Stimulated activated CD8-positive, alpha-beta memory T cell treated with anti-CD3 and anti-CD28 coated beads, Interleukin-15, amount 100 ng/mL, for 48 hours (primary cell): ENCODE measurements at places on chromosomes 1 and 21.

GRCh38 chr1:203325418-203326091 lies 20.2 kb downstream of the BTG2 start:
- DNase-seq = no peak

DNA sequence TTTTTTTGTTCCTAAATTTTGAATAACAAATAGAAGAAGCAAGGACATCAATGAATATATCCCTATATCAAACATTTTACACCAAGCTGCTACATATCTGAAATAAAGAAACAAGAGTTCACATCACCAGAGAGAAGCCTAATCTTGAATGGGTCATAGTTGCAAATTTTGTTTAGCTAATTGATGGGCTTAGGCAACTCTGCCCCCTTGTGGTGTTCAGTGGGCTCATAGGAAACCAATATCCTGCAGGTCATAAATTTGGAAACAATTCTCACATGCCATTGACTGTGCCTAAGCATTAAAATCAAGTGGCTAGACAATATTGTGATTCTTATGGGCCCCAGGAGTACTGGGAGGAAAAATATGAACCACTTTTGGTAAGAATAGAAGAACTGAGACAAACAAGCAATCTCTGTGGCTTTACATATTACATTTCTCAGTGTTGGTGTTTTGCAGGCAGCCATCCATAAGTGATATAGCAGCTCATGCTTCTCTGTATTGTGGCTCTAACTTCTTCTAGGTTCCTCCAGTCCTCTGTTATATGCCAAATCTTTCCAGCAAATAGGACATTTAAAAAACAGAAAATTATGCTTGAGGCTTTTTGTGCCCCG lies 1262.8 kb upstream of the PRMT6 start:
- no peak for DNase-seq

GRCh38 chr1:116487031-116487430 lies 83.8 kb downstream of the CD58 start:
- DNase-seq = no peak

DNA sequence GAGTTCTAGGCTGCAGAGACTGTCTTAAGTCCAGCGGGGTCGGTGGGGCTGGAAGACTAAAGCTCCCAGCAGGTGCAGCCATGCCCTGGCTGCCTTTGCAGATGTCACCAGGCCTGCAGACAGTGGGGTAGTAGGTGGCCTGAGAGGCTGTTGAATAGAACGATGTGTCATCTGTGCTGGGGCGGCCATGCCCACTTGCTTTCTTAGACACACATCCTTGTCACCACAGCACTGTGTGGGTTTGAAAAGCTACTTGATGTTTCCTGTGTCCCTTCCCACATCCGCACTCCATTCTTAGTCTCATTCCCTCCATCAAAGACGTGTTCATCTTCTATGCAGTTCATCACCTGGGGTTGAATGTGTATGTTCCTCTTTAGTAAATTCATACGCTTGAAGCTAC lies 184.5 kb upstream of the TMEM51 start:
- peak; percentile 19 for DNase-seq

DNA sequence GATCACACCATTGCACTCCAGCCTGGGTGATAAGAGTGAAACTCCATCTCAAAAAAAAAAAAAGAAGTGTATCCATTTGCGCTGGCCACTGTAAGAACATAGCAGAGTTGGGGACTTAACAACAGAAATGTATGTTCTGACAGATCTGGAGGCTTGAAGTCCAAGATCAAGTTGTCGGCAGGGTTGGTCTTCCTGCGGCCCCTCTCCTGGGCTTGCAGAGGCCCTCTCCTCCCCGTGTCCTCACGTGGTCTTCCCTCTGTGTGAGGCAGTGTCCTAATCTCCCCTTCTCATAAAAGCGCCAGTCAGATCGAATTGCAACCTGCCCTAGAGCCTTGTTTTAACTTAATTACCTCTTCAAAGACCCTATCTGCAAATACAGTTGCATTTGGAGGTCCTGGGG lies 52.6 kb downstream of the MT1HL1 start:
- DNase-seq = no peak

GRCh38 chr1:65297706-65298105 lies 11.6 kb upstream of the DNAJC6 start:
- no peak for DNase-seq

GRCh38 chr1:244211559-244211944 lies 160.5 kb downstream of the ZBTB18 start:
- no peak for DNase-seq

DNA sequence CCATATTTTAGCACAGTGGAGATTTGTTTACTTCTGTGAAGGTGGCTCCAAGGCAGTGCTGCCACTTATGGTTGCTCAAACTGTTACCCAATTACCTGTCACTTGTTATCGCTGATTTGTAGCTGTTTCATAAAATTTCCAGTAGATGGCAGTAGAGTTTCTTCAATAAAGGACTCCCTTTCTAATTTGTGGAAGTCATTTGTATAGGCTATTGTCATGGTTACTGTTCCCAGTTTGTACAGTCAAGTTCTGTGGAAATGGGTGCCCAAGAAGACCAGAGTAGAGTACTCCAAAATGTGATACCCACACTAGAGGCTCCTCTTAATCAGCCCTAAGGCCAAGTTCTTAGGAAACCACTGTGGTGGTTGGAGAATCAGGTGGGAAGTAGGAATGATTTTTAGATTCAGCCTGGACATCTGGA lies 186.1 kb downstream of the CLEC20A start:
- DNase-seq = no peak

DNA sequence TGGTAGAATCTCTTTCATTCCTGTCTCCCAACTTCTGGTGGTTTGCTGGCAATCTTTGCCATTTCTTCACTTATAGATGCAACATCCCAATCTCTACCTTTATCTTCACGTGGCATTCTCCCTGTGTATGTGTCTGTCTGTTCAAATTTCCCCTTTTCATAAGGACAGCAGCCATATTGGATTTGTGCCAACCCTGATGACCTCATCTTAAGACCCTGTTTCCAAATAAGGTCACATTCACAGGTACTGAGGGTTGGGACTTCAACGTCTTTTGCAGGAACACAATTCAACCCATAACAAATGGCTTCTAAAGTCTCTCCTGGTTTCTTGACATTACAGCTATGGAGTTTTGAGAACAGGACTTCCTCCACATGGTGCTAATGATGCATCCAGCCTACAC lies 84.5 kb upstream of the OLIG2 start:
- no peak for DNase-seq

GRCh38 chr1:36247538-36247937 lies 23.3 kb downstream of the THRAP3 start:
- DNase-seq = no peak

DNA sequence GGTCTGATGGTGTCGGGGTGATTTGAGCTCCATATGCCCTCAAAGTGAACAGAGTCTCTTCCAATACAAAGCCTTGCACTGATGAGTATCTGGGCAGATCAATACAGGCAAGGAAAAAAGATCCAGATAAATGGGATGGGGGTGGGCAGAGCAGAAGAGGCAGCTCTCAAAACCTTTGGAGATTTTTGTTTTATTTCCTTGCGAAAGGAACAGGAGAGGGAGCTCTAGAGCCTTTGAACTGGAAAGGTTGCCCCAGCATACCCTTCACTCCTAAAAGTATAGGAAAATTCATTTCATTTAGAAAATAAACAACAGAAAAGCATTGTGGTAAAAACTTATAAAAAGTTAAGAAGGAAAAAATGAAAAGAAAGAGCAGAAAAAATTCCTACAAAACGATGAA lies 31.4 kb upstream of the OLIG2 start:
- DNase-seq = no peak

GRCh38 chr1:224760163-224760562 lies 144.0 kb downstream of the CNIH3 start:
- DNase-seq = no peak

- no peak for DNase-seq
Observed at GRCh38 chr1:29823561-29823960, 587.2 kb downstream of the PTPRU start.

DNA sequence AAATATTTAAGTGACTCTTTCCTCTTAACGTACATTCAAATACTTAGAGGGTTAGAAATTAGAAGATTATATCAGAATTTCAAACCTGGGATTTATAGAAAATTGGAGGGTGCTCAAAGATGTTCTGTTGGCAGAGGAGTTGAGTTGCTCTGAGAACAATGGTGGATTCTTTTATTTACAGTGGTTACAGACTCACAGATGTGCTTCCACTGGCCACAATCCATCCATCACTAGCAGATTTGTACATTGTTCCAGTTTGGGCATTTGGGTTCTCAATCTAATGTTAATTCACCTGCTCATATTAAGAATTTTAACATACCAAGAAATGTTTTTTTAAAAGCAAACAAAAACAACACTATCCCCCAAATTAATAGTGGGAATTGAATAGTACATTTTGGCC lies 23.5 kb downstream of the DNAJC6 start:
- DNase-seq = no peak

- no peak for DNase-seq
Observed at GRCh38 chr21:21213297-21213696, 215.1 kb downstream of the NCAM2 start.

DNA sequence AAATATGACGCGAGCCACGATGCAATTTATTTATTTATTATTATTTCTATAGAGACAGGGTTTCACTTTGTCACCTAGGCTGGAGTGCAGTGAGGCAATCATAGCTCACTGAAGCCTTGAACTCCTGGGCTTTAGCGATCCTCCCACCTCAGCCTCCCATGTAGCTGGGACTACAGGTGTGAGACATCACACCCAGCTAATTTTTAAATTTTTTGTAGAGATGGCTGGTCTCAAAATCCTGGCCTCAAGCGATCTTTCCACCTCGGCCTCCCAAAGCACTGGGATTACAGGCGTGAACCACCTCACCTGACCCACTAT lies 63.6 kb downstream of the IRF2BP2 start:
- DNase-seq = no peak

DNA sequence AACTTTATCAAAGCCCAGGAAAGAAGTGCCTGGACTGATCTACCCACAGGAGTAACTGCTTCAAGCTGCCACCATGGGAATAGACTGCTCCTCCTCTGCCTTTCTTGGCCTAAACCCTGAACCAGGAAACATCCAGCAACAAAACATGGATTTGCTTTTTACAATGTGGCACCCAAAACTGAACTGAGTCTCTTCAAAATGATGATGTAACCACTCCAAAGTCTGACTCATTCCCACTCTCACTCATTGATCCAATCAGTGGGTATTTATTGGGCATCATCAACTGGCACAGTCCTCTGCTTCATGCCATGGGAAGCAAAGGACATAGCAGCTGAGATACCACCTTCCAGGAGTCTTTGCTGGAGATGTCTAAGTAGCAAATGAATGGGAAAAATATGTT lies 23.5 kb downstream of the CYP4A22 start:
- DNase-seq = no peak

DNA sequence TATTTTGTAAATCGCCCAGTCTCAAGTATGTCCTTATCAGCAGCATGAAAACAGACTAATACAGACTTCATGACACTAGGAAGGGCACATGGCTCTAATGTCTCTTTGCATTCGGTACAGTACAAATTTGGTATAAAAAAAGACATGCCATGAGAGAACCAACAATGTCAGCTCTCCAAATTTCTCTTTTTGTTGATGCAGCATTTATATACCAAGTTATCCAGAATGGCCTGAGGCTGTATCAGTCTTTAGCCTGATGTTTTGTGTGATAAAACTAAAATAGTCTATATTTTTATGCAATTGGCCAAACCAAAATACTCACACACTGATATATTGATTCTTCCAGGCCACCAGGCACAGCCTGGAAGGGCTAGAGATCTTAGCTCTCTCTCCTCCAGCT lies 124.3 kb upstream of the SAMSN1 start:
- DNase-seq = no peak

DNA sequence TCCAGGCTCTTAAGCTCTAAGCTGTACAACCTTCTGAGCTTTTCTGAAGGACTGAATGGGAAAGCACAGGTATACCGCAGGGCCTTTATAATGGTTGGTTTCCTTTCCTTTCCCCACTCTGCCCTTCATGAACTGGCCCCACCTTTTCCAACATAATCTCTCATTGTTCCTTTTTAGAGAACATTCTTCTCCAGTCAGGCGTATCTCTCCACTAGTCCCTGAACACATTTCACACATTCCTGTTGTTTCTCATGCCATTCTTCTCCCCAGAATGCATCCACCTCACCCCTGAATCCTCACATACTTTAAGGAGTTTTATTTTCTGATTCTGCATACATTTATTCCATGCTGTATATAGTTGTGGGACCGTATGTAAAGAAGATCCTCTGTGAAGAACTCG lies 41.3 kb downstream of the PGM1 start:
- DNase-seq = no peak

DNA sequence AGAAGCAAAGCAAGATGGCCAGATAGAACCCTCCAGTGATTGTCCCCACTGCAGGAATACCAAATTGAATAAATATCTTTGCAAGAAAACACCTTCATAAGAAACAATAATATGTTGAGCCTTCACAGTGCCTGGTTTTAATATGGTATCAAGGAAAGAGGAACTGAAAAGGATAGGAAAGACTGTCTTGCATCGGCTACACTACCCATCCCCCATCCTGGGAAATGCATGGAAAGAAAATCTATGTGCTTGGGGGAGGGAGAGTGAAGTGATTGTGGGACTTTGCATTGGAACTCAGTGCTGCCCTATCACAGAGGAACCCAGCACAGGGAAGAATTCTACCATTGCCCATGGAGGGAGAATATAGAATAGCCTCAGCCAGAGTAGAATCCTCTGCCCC lies 28.6 kb upstream of the AK5 start:
- DNase-seq = no peak

DNA sequence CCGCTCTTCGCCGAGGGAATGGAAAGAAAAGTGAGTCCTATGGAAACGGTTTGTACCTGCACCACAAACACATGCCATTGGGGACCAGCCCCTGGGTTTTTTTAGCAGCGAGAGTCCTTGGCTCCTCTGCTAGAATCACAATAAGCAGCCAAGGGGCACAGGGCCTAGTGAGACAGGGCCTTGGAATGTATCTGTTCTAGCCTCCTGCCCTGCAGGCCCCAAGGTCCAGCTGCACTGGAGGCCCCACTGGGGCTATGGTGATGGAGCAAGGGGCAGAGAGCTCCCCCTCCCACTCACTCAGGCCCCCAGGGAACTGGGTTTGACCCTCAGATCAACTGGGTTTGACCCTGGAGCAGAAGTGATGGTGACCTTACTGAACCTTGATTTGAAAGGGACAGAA lies 14.4 kb downstream of the SHISA4 start:
- DNase-seq = no peak
